Activated CD4-positive, alpha-beta T cell treated with anti-CD3 and anti-CD28 coated beads, Interleukin-2, amount 50 U/mL, for 48 hours (primary cell): ENCODE measurements at places on chromosomes 16 and 17.

- no peak for DNase-seq
These were observed 124.8 kb downstream of the RGS9 start for GRCh38 chr17:65261682-65262636.

GRCh38 chr16:143047-143446, 4.6 kb upstream of the NPRL3 start:
- no peak for DNase-seq

- DNase-seq = no peak
These were observed 22.1 kb upstream of the IL17C start for GRCh38 chr16:88616320-88616719.

- no peak for DNase-seq
These were observed 35.3 kb upstream of the ACSM2B start for GRCh38 chr16:20611350-20611902.

GRCh38 chr16:3578121-3578520, 918 bp upstream of the NLRC3 start:
- peak; percentile 37 for DNase-seq

- DNase-seq = peak; percentile 90
These were observed at the start of gene CBX4 for GRCh38 chr17:79839356-79840268. TSS of gene CBX4 (minus strand) at chr17:79839440. CDS start at chr17:79839251, 189 bp downstream.

DNA sequence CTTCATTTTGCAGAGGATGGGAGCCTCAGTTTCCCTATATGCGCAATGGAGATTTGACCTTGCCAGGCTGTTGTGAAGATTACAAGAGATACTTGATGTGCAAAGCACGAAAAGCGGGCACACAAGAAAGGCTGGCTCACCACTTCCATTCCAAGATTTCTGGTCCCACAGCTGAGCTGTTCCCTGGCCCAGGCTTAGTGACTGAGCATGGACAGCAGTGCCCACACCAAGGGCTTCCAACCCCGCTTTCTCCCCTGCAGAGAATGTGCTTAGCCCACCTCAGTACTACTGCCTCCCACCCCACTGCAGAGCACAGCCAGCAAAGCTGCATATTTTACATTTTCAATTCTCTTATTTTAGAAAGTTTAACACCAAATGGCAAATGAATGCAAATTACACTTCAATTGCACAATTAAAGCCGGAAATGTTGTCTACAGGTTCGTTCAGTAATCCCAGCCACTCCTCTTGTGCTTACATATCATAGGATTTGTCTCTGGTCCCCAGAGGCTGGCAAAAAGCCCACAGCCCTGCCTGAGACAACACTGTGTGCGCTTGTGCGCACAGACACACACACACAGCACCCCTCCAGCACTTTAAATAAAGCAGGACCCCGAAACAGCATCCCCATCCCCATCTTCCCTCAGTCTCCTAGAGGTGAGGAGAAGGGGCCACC, 51.8 kb downstream of the VAC14 start:
- no peak for DNase-seq

DNA sequence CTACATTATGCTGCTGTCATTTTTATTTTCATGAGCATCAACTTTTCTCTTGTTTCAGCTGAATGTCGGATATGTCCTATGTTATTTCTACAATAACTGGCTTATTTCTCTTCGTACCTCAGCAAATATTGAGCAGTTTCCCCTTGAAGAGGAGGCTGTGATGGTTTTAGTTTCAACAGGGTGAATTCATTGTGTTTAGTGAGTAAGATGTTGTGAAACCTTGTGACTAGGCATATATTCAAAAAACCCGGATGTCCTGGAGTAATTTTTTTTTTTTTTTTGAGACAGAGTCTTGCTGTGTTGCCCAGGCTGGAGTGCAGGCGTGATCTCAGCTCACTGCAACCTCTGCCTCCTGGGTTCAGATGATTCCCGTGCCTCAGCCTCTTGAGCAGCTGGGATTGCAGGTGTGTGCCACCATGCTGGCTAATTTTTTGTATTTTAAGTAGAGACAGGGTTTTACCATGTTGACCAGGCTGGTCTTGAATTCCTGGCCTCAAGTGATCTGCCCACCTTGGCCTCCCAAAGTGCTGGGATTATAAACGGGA, 11.1 kb downstream of the CPD start:
- DNase-seq = no peak

GRCh38 chr16:27355610-27356009, 41.8 kb downstream of the IL4R start:
- DNase-seq = peak; percentile 73

DNA sequence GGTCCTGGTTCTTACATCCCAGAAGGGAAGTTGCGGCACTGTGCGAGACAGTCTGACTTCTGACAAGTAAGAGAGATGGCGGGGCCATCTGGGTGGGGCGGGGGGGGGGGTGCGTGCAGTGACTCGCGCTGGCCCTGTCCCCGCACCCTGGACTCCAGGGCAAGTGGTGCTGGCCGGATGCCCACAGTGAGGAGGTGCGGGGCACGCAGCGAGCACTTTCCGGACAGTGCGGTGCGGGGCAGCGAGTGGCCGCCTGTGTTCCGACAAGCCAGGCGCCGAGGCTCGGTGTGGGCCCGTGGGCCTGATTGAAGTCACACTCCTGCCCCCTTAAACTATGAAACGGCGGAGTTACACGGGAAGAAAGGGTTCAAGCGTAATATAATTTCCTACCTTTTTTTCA, 106.4 kb downstream of the BANP start:
- no peak for DNase-seq
